Osteoblast (primary cell): ENCODE measurements at places on chromosomes 13 and 19. TPM values are rescaled to one million over a fixed set of nuclear protein-coding genes. Genes with fewer than 3 reads are reported as not detected.

DNA sequence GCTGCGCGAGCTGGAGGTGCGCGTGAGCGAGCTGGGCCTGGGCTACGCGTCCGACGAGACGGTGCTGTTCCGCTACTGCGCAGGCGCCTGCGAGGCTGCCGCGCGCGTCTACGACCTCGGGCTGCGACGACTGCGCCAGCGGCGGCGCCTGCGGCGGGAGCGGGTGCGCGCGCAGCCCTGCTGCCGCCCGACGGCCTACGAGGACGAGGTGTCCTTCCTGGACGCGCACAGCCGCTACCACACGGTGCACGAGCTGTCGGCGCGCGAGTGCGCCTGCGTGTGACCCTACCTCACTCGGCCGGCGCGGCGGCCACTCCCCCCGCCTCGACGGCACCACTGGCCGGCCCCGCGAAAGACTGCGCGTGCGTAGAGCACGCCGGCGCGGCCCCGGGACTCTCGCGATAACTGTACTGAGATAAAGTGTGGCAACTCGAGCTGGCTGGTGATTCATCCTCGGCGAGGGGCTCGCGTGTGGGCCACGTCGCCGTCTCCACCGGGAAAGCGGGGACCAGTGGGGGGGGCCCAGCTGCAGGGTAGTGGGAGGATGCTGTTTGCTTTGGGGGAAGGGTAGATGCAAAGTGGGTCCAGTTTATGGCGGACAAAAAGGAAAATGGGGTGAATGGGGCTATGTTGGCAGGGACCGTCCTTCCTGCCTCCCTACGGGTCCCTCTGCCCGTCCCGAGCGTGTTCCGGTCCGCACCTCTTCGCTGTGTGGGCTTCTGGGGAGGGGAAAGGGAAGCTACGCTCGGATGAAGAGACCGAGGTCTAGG is 11.4 kb downstream of the FUT6 start:
- peak; percentile 100 for DNase-seq

DNA sequence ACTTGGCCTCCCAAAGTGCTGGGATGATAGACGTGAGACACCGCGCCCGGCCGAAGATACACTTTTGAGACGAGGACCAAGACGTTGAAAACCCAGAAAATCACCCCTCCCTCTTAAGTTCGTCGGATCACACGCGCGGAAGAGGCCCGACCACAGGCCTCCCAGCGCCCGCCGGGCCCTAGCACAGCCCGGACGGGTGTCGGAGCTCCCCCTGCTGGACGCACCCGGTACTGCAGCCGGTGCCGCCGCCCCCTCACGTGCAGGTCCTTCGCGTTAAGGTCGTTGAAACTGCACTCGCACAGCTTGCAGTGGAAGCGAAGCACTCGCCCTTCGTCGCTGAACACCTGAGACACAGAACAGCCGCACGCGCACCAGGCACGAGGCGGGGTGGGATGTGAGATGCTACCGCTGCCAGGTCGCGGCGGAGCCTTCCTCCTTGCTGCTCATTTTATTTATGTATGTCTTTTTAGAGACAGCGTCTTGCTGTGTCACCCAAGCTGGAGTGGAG is 35.7 kb upstream of the MATK start:
- peak; percentile 96 for DNase-seq

DNA sequence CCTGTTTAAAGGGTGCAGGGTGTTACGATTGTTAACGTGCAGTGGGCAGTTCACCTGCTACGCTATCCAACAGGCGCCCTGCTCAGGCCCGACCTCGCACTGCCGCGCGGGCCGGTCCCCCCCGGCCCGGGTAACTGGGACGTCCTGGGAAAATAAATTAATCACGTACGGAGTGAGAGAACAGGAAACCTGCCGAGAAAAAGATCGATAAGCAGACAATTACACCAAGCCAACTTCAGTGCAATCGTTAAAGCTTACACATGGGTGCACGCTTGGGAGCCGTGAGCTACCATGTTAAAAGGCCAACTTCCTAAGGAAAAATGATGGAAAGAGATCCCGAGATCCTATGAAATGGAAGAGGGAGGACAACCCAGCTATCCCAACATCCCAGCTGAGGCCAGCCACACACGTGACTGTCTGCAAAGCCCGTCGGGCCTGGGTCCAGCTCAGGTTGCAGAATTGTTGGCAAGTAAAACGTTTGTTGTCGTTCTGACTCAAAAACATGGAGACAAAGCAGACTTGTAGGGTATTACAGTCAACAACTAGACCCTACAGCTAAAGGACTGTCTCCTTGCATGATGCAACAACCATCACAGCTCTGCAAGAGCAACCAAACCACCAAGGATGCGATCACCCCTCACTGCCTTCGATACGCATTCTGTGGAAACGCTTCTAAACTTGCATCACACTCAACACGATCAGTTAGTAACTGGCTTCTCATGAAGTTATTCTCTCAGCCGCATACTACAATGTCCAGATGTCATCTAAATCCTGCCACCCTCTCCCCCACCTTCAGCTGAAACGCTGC is 741 bp upstream of the TUBGCP3 start:
- no peak for DNase-seq

DNA sequence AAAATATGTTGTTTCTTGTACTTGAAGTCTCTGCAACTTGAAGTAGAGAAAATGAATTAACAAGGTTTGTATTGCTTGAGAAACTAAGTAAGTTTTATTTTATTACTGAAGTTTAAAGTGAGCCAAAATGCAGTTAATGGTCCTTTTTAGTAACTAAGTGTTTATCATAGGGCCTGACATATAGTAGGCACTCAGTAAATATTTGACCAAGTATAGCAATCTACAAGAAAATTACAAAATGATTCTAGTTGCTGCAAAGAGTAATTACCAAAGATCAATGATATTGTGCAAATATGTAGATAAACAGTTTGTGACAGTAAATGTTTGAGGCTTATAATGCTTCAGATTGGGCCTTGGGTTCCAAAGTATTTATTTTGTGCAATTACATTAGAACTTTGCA is 2.4 kb upstream of the XPO4 start:
- no peak for DNase-seq

- DNase-seq, result no peak
These were observed 105.6 kb downstream of the DHRS12 start for GRCh38 chr13:51698352-51698751.

- DNase-seq, result peak; percentile 10
These were observed 1.0 kb upstream of the NCCRP1 start for GRCh38 chr19:39195755-39196154.

DNA sequence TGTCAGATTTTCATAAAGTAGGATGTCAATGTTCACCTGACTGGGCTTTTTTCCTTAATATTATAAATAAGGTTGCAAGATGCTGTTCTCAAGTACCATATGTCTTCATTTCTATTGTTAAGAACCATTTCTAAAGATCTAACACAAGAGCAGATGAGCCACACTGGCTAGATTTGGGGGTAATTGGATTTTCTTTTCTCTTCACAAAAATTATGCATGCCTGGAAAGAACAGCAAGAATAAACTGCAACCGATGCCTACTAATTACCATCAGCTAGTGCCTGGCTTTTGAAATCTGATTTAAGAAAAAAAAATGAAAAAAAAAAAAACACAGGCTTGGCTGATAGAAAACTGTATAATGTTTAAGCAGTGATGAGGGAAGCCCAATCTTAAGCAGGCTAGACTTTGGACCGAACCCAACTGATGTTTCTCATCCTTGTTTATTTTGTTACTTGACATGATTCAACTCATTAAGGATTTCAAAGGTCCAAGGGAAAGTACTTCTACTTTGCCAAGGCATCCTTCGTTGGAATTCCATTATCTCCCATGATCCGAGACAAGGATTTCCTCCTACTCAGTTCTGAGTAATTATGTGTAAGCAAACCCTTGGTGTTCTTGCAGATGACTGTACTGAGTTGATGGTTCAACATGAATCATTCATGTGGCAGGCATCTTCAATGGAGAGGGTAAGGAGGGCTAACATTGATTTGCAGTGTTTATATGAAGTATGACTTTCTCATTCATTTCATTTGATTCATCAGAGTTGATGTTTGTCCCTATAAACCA is 300.5 kb downstream of the SPRY2 start:
- DNase-seq, result peak; percentile 72

- peak; percentile 94 for DNase-seq
These were observed 7.5 kb downstream of the KCTD15 start for GRCh38 chr19:33804021-33804799.

Gene ODAD3
- total RNA-seq, result under 0.01 TPM in 2 replicates

Gene PEPD
- 82.8 and 87.9 TPM in 2 replicates for total RNA-seq

DNA sequence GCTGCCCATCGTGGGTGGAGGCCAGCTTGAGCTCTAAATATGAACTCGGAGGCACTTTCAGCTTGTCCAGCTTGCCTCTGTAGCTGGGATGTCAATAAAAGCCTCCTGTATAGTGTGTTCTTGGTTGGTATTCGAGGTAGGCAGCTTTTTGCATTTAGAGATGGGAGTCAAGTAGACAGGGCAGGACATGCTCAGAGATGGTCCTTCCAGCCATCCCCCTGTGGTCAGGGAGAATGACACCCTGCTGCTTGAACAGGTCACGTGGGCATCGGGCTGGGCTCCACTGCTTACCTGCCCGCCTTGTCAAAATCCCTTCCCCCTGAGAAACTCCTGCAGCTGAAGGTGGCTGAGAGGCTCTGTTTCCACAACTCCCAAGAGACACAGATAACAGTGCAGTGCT is 302.5 kb downstream of the ZNF536 start:
- DNase-seq, result no peak

Gene CLEC4M
- not detected in 2 replicates for total RNA-seq

- no peak for DNase-seq
These were observed 105.8 kb downstream of the COL4A1 start for GRCh38 chr13:110201114-110201513.

Gene CPB2
- not detected in 2 replicates for total RNA-seq

Gene MAST1
- 0.29 and 0.72 TPM in 2 replicates for total RNA-seq

DNA sequence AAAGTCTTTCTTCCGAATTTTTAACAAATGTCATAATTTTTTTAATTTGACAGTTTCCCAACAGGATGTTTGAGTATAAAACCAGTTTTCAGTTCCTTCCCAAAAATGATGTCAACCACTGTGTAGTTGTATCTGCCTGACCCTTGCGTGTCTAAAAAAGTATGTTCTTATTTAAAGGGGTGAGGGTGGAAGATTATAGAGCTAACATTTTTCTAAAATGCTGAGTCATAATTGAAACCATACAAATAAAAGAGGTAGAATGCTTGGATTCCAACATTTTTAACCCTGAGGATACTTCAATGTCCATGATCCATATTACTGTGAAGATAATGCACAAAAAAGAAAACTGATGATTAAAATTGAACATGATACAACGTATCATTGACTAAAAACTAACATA is 1388.8 kb downstream of the UQCRFS1 start:
- DNase-seq, result no peak

Gene ZNF98
- total RNA-seq, result under 0.01 TPM in 2 replicates

DNA sequence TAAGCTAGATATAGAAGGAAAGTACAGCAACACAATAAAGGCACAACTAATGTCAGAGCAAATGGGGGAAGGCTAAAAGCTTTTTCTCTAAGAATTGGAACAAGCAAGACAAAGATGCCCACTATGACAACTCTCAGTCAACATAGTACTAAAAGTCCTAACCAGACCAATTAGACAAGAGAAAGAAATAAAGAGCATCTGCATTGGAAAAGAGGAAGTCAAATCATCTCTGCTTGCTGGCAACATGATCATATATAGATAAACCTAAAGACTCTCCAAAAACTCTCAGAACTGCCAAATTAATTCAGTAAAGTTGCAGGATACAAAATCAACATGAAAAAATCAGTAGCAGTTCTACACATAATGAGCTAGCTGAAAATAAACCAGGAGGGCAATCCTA is 542.0 kb downstream of the DIAPH3 start:
- no peak for DNase-seq

DNA sequence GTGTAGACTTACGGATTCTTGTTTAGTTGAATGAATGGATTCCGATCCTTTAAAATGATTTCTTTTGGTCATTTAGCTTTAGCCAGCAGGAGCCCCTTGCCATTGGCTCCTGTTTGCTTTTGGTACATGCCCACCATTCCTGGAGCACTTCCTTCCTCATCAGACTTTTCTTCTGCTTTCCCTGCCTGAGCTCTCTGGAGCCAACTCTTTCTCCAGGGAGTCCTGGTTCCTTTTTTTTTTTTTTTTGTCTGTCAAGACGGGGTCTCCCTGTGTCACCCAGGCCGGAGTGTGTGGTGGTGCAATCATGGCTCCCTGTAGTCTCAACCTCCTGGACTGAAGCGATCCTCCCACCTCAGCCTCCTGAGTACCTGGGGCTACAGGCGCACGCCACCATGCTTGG is 37.8 kb downstream of the SMARCA4 start:
- no peak for DNase-seq
